ENCODE measurements at places on chromosomes 1 and 21.

DNA sequence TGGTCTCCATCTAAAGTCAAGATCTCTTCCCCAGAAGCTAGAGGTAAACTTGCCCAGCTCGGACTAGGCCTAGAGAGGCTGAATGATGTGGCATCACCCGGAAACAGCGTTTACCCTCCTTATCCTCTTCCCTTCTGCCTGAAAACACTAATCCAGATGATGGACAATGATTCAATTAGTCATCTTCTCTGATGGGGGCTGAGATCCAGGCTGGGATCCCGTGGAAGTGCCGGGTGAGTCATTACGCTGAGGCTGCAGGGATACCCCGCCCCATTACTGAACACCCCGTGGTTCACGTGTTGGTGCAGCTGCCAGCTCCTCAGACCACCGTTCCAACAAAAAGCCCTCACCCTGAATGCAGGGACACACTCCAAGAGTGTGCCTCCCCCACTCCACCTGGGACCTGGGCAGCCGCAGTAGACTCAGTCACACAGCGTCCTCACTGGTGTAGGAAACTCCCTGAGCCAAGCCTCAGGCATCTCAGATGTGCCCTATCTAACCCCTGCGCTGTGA, 2.0 kb downstream of the S100A6 start:
- DNase-seq: no peak

GRCh38 chr1:244239261-244239770, 188.2 kb downstream of the ZBTB18 start:
- no peak for DNase-seq

- DNase-seq: no peak
Observed at GRCh38 chr1:93919780-93920179, 10.6 kb upstream of the GCLM start.

DNA sequence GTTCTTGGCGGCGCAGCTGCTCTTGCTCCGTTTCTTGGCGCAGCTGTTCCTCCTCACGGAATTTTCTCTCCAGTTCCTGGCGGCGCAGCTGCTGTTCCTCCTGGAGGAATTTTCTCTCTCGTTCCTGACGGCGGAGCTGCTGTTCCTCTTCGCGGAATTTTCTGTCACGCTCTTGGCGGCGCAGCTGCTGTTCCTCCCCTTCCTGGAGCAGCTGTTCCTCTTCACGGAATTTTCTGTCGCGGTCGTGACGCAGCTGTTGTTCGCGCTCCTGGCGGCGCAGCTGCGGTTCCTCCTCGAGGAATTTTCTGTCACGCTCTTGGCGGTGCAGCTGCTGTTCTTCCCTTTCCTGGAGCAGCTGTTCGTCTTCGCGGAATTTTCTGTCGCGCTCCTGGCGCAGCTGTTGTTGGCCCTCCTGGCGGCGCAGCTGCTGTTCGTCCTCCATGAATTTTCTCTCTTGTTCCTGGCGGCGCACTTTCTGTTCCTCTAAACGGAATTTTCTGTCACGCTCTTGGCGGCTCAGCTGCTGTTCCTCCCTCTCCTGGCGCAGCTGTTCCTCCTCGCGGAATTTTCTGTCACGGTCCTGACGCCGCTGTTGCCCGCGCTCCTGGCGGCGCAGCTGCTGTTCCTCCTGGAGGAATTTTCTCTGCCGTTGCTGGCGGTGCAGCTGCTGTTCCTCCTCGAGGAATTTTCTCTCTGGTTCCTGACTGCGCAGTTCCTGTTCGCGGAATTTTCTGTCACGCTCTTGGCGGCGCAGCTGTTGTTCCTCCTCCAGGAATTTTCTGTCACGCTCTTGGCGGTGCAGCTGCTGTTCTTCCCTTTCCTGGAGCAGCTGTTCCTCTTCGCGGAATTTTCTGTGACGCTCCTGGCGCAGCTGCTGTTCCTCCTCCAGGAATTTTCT, 7.0 kb downstream of the TCHH start:
- DNase-seq: no peak

DNA sequence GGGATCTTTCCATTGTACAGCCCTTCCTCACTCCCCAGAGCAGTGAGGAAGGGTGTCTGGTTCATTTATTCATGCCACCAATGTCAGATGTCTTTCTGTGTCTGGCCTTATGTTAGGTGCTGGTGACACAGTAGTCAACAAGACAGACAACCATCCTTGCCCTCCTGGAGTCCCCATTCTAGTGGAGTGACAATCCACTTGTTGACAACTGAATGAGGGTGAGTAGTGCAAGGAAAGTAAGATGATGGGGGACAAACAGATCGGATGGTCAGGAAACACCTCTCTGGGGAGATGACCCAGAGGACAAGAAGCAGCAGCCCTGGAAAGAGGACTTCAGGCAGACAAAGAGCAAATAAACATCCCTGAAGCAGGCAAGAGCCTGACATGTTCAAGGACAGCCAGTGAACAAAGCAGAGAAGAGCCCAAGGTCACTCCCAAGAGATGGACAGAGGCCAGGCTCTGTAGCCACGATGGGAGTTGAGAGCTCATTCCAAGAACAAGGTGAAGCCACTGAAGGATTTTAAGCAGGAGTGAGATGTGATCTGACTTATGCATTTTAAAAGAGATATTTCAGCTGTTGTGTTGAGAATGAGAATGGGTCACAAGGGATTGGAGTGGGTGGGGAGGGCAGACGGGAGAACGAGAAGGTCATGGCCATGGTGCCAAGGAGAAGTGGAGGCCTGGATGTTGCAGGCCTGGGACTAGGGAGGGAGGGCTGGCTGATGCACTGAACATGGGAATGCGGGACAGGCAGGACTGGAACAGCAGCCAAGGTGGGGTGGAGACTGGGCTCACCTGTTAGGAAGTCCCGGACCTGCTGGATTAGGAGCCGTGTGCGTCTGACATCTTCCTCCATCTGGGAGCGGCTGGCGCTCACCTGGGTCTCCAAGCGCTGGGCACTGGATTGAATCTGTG, 30.2 kb downstream of the LAMB3 start:
- no peak for DNase-seq

GRCh38 chr1:209876078-209876800, 48.5 kb downstream of the UTP25 start:
- no peak for DNase-seq

GRCh38 chr1:92136341-92136740, 56.2 kb downstream of the BTBD8 start:
- DNase-seq: no peak

- DNase-seq: no peak
Observed at GRCh38 chr1:48701445-48701844, 75.2 kb downstream of the BEND5 start.

DNA sequence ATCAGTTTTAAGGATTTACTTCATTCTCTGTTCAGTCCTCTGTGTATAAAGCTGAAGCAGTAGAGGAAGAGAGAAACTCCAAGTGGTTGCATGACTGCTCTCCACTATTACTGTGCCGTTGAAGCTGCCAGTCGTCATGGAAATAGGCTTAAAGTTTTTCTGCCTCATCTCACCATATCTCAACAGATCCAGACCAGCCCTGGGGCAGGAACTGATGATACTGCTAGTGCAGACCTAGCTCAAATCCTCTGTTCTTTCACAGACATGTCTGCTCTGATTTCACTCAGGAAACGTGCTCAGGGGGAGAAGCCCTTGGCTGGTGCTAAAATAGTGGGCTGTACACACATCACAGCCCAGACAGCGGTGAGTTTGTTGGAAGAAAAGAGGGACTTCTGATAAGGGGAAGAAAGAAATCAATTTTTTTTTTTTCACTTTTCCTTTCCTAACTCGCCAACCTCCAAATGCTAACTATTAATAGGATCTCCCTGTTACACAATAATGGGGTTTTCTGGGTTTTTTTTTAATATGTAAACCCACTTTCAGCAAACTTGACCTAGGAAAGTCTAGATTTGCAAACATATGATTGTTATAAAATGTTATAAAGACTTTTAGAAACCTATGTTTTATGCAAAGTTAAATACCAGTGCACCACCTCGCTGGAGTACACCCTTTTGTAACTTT, 22.2 kb upstream of the STRIP1 start:
- no peak for DNase-seq

GRCh38 chr1:234047123-234047522, 142.6 kb downstream of the SLC35F3 start:
- no peak for DNase-seq

Measured in progenitor cell of endocrine pancreas (in vitro differentiated cells).